ENCODE measurements at places on chromosomes 16 and 17.

DNA sequence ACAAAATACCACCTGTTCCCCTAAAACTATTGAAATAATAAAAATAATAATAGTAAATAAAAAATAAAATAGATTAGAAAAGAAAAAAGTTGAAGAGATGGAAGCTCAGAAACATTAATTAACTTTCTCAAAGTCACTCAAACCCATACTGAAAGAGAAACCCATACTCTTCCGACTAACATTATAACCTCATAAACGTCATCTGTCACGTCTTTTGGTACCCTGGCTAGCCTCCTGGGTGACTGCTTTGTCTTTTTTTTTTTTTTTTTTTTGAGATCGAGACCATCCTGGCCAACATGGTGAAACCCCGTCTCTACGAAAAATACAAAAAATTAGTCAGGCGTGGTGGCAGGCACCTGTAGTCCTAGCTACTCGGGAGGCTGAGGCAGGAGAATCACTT lies 7.6 kb downstream of the SLFN12L start:
- DNase-seq = no peak

DNA sequence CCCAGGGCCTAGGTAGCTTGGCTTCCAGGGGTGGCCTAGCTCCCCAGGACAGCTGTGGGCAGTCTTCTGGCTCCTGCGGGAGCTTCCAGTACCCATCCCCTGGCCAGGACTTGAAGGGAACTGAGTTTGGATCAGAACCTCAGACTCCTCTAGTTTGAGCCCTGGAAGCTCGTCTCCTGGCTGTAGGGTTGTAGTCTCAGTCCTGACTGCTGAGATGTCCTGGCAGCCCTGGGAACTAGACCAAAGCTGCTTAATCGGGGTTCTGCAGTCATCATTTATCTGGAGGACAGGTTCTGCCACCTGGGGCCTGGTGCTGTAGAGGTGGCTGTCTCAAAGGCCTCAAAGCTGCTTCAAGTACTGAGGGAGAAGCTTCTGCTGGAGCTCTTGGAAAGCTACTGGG lies 163.7 kb downstream of the WSCD1 start:
- DNase-seq = peak; percentile 45

DNA sequence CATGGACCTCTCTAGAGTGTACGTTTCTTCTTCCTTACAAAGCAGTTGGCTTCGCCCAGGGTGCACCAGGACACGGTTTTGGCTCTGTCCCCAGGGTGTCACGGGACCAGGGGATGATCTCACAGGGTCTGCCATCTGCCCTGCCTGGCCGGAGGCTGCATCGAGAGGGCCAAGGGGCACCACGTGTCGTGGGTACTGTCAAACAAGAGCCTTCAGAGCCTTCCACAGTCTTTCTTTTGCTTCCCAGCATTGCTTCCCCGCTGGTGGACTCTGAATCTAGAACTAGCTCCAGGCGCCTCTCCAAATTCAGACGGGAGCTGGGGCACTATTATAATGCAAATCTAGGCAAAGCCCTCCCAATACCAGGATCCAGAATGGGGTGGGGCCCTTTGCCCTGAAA lies 47.9 kb downstream of the MAPT start:
- DNase-seq = no peak

- DNase-seq = no peak
Observed at GRCh38 chr16:79261481-79261940, 339.0 kb downstream of the MAF start.

DNA sequence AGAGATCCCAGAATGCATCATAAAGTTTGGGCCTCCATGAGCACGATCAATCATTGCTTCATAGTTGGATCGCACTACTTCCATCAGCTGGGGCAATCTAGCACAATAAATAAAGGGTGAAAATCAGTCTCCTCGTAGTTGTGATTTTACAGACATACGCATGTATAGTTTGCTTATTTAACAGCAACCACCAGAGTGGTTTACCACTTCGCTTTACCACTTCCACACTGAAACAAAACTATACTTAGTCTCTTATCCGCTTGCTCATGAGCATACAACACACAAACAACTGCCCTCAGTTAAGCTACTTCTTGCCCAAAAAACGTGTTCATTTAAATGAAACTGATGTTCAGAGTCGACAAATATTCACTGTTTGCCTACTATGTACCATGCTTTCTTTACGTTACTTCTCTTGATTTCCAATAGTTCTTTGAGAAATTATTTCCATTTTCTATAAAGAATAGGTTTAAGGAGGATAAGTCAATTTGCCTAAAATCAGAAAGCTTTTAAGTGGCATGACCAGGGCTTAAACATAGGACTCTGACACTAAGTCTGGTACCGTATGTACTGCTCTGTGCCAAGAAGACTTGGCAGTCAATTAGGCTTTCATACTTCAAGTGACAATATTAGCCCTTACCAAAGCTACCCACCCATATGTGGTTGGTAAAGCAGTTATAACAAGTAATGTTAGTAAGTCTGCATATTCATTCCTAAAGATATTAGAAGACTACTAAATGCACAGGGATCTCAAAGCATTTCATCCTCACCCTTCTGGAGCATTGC lies 22.0 kb downstream of the SETD6 start:
- no peak for DNase-seq

DNA sequence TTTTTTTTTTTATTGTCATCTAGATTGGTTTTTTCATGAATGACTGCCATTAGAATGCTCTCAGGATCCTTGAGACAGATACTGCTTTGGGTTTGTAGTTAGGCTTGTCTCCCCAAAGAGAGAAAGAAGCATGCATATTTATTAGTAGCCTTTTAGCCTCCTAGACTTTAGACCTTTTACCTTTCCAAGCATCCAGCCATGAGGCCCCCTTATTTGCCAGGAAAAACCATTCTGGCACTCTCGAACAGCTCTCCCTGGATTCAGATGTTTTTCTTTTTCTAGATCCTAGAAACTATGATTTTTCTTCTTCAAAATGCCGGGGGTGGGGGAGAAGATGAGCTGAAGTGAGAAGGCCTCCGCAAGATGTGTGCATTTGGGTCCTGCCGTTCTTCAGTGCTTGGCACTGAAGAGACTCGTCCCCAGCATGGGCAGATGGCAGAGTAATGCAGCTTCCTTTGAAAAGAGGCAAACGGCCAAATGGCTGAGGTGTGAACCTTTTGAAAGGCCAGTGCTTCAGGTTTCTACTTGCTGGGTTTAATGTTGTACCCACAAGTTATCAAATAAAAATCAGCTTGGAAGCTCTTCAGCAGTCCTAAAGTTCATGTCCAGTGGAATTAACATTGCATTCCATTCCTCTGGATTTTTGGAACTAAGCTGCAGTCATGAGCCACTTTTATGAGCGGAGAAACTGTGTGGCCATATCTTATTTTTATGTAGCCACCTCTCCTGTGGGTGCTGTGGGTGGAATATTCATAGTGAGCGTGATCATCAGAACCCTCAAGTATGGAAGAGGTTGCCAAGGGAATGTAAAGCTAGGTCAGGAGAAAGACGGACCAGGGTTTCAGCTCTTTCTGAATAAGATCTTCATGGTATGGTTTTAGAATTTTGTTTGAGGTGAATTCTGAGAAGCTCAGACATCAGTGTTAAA lies 7.2 kb downstream of the SOCS7 start:
- no peak for DNase-seq

GRCh38 chr16:73142053-73142854 lies 94.3 kb upstream of the ZFHX3 start:
- no peak for DNase-seq

DNA sequence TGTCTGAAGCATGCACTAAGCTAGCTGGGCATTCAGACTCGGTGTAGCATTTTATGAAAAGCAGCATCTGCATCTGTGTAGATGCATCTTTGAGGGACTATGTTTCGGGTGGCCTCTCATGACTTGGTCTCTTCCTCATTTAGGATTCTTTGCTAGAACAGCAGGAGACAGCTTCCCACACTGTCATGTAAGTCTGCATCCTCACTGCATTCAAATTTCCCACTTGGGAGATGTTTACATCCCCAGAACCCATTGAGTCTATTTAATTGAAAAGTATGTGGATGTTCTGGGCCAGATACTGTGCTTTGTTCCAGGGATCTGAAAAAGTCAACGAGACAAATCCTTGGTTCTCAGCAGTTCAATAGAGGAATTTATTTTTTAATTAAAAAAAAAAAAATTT lies 198.6 kb upstream of the EEF2KMT start:
- no peak for DNase-seq

GRCh38 chr16:57941016-57941664 lies 29.8 kb downstream of the CNGB1 start:
- DNase-seq = no peak

DNA sequence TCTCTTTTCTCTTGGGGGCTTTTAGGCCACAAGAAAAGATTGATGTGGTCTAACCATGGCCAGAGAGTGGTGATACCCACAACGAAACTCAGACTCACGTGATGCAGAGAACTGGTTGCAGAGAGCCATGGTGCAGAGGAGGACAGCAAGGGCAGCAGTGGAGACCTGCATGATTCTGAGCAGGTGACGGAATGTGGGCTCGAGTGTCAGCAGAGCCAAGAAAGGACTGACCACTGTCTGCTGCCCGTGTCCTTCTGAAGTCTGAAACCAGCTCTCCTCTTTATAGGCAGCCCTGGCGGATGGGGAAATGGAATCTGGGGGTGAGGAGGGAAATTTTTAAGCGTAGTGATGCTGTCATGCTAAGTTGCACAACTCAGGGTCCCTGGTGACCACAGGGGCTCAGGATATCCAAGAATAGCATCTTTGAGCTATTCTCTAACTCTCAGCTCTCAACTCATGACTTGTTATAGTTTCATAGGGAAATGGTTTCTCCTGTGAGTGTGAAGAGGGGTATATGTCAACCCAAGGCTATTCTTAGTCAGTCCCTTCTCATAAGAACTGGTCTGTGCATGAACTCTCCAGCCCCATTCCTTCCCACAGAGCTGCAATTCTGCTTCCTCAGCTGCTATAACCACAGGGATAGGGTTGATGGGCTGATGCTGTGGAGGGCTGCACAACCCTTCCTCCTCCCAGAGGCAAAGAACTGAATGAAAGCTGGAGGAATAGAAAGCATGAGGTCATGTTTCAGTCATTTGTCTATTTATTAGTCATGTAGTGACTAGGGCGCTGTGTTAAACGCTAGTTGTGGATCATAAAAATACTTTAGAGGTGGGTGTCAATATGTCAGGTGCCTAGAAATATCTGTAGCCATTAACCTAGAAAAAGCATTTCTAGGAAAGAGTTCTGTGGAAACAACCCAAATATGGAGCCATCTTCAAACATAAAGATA lies at the start of gene CCL3:
Gene CCL3, minus strand, starts transcription at position 256 of the 949 bp plus-strand sequence. Its CDS starts 85 bp downstream, at position 171.
- DNase-seq = no peak

DNA sequence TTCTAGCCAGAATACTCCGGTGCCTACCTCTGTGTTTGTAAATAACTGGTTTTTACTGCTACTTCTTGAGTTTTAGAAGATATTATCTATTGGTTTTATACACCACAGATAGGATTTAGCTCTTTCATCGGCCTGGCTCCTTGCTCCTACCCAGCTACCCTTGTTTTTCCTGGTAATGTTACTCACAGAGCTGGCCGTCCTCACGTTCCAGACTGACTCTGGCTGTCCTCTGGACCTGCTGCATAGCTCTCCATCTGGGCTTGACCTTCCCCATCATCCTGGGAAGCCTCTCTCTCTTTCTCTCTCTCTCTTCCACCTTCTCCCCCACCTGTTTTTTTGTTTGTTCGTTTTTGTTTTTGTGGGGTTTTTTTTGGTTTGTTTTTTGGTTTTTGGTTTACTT lies 51.5 kb downstream of the MPRIP start:
- DNase-seq = no peak

DNA sequence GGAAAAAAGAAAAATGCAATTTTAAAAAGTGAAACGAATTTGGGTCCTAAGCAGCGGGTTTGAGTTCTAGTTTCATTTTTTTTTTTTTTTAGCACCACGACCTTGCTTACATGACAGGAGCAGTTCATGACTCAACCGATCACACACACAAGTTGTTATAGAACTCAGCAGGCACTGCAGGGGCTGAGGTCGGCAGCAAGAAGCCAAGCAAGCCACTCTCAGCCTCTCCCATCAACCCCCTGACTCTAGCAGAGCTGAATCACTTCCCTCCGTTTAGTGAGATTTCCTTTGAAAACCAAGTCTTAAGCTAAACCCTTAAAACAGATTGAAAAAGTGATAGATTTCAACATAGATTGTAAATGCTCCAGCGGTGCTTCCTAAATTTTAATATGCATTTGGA lies 520.8 kb downstream of the HAPSTR1 start:
- no peak for DNase-seq
